ENCODE measurements at places on chromosomes 16 and 17.
A peak's percentile ranks its signal among the peaks of the same experiment; 100 is the strongest.

- DNase-seq, result no peak
These were observed 10.3 kb upstream of the ABCC3 start for GRCh38 chr17:50624321-50624934.

DNA sequence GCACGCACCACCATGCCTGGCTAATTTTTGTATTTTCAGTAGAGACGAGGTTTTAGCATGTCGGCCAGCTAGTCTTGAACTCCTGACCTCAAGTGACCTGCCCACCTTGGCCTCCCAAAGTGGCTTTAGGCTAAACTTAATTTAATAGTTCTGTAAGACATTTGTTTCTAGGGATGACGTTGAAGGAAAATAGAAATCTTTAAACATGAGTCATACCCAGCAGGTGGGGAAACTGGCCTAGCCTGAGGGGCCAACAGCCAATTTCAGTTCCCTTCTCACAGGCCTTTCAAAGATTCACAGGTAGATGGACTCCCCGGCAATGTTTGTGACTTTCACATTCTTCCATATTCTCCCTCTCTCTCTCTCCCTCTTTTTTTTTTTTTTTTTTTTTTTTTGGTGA, 18.1 kb upstream of the ITPRIPL2 start:
- DNase-seq, result peak; percentile 55

DNA sequence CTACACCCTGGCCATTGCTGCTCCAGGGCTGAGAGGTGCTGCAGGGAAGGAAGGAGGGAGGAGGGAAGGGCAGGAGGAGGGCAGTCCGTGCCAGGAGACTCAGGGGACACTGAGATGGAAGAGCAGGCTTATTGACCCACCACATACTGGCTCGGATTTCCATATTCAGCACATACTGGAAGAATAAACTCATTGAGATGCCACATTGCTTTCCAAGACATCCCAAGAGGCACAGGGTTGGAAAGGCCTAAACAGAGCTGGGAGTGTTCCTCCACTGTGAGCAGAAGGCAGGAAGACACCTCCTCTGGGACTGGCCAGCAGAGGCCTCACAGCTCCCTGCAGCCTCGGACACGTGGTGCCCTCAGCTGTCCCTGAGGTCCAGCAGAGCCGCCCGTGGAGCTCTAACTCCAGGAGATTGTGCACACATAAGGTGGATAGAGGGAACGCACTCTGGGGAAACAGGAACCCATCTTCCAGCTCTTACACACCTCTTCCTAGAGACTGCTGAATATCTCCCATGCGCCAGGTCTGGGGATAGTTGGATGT, 17.4 kb downstream of the CCDC182 start:
- no peak for DNase-seq

DNA sequence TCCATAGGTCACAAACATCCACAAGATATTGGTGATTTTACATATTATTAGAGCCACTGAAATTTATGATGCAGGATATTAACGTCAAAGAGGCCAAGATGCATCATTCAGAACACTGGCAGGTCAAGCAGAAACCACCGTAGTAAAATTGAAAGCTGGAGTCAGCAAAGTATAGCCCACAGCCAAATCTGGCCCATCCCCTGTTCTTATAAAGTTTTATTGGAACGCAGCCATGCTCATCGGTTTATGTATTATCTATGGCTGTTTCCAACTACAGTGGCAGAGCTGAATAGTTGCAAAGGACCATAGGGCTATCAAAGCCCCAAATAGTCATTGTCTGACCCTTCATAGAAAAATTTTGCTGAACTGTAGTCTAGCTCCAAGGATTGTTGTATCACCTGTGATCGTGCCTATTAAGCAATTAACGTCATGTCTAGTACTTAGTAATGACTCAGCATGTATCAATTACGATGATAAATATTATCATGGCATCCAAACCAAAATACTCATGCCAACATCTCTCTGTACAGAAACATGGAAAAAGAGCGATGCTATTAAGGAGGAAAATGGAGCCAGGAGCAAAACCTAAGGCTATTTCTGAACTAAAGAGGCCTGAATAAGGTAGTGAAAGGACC, 165.6 kb downstream of the IRX3 start:
- no peak for DNase-seq

GRCh38 chr17:38463451-38463858, 35.2 kb downstream of the ARHGAP23 start:
- no peak for DNase-seq

GRCh38 chr17:57096472-57097202, 11.6 kb downstream of the AKAP1 start:
- DNase-seq, result no peak

DNA sequence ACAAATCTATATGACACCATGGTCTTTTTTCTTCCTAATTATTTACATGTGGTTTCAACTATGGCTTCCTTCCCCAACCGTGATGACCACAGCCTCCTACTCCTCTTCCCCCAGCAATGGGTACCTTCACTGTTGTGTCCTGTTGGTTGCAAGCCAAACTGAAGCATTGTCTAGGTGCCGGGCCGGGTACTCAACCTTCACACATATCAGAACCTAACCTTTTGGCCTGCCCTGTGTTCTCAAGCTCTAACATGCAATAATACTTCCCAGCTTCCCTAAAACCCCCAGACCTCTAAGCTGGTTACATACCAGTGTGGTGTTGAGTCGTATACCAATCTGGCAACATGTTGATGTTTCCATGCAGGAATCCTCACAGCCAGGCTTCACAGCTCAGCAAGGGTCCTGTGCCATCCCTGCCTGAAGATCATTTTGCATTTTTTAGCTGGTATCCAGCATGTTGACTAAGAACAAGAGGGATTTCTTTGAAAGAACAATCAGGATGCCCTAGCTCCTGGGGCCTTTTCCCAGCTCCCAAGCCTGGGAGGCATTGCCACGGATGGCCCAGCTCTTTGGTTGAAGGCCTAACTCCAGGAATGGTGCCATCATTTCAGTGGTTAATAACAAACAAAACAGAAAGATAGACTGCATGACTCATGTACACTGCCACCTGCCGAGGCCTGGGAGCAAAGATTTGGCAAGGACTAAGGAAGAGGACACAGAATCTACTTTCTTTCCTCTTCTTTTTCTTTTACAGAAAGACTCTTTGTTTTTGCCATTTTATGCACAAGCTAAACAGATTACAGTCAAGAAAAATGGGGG, 373.7 kb upstream of the SALL1 start:
- DNase-seq, result peak; percentile 16

DNA sequence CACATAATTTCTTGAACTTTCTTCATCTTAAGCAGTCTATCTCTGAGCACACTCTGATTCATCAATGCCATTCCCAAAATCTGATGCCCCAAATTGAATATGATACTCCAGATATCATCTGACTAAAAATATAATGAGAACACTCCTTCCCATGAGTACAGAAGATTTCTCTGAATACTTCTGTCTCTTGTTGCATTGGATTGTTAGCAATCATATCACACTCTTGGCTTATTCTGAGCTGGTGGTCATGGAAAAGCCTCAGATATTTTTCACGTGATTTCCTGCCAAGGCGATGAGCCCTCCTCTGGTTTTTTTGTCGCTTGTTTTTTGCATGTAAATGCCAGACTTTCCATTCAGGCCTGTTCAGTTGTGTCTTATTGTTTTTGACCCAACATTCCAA, 87.2 kb downstream of the NOG start:
- DNase-seq, result no peak

GRCh38 chr17:16304830-16305229, 48.4 kb downstream of the CENPV start:
- no peak for DNase-seq

- DNase-seq, result no peak
These were observed 2.8 kb downstream of the CNEP1R1 start for GRCh38 chr16:50027829-50028228.

- DNase-seq, result no peak
These were observed 42.1 kb upstream of the RPH3AL start for GRCh38 chr17:394718-395095.

GRCh38 chr16:57640612-57641011, 12.2 kb downstream of the ADGRG1 start:
- no peak for DNase-seq

GRCh38 chr17:82419540-82419939, 1.2 kb upstream of the OGFOD3 start:
- no peak for DNase-seq

DNA sequence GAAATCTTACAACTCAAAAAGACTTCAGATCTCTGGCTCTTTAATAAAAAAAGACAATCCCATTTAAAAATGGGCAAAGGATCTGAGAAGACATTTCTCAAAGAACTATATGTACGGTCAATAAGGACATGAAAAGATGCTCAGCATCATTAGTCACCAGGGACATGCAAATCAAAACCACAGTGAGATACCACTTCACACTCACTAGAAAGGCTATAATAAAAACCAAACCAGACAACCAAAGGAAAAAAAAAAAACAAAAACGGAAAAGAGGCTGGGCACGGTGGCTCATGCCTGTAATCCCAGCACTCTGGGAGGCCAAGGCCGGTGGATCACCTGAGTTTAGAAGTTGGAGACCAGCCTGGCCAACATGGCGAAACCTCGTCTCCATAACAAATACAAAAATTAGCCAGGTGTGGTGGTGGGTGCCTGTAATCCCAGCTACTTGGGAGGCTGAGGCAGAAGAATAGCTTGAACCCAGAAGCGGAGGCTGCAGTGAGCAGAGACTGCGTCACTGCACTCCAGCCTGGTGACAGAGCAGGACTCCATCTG, 1.7 kb upstream of the NPIPB7 start:
- no peak for DNase-seq

- DNase-seq, result no peak
These were observed 227.3 kb downstream of the CCDC182 start for GRCh38 chr17:57517632-57518456.

- DNase-seq, result peak; percentile 79
These were observed 134.7 kb downstream of the ZNF778 start for GRCh38 chr16:89352091-89352681.

DNA sequence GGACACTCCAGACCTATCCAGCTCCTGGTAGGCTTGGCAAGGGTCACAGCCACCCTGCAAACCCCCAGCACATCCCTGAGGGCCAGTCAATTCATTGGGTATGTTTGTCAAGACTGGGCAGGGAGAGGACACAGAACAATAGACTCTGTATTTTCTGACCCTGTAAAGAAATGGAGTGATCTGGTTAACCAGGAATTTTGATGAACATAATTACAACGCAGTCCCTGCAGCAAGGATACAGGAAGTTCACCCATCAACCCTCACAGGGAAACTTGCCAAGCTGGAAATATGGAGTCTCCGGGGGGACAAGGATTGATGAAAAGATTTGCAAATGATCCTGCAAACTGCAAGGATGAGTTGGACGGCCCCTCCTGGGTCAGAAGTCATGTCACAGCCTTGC, 126.1 kb upstream of the RCVRN start:
- no peak for DNase-seq

- peak; percentile 28 for DNase-seq
These were observed 15.0 kb upstream of the C17orf58 start for GRCh38 chr17:68011199-68011665.

DNA sequence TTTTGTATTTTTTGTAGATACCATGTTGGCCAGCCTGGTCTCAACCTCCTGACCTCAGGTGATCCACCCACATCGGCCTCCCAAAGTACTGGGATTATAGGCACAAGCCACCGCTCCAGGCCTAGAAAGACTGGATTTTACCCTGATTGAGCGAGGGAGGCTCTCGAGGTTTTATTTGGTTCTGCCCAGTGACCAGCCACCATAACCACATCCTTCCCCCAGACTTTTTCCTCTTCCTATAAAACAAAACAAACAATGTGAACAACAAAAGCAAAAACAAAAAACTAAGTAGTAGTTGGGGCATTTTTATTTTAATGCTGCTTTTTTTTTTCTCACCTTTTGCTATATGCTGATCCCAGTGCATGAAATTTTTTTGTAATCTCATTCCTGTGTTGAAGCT, 509.6 kb downstream of the MAF start:
- no peak for DNase-seq

DNA sequence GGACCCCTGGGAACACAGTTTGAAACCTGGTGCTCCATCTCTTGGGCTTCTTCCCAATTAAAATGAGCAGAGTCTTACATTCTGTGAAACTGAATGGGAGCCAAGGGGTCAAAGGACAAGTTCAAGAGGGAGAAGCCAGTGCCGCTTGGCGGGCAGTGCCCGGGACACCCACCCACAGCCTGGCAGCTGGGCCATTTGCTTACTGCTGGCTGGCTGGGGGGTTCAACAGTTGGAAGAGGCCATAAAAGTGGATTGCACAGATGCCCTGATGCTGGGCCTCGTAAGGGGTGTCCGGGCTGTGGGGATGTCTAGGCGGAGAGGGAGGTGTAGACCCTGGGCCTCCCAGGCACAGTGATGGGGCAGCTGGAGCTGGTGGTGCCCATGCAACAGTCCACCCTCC, 52.1 kb downstream of the CMIP start:
- DNase-seq, result no peak

- DNase-seq, result no peak
These were observed 17.5 kb downstream of the ACSF2 start for GRCh38 chr17:50443505-50443974.

- no peak for DNase-seq
These were observed 18.3 kb upstream of the ABCA3 start for GRCh38 chr16:2358811-2359210.

- no peak for DNase-seq
These were observed 55.3 kb downstream of the CCDC57 start for GRCh38 chr17:82157046-82158035.

Measured in RWPE1 (cell line).